ENCODE measurements at places on chromosomes 1 and 21.
A peak's percentile ranks its signal among the peaks of the same experiment; 100 is the strongest.

- no peaks in the 10 kb centered on the region for H3K4me1 ChIP-seq
- H3K36me3 ChIP-seq: no peaks in the 10 kb centered on the region
- no peaks in the 10 kb centered on the region for H3K27me3 ChIP-seq
- DNase-seq: no peak
Measured at GRCh38 chr1:71522721-71523120, 441.9 kb upstream of the ZRANB2 start.

GRCh38 chr1:48219803-48220202 lies 2.7 kb upstream of the SLC5A9 start:
- no peaks in the 10 kb centered on the region for H3K36me3 ChIP-seq
- DNase-seq: no peak
- H3K4me1 ChIP-seq: no peaks in the 10 kb centered on the region

DNA sequence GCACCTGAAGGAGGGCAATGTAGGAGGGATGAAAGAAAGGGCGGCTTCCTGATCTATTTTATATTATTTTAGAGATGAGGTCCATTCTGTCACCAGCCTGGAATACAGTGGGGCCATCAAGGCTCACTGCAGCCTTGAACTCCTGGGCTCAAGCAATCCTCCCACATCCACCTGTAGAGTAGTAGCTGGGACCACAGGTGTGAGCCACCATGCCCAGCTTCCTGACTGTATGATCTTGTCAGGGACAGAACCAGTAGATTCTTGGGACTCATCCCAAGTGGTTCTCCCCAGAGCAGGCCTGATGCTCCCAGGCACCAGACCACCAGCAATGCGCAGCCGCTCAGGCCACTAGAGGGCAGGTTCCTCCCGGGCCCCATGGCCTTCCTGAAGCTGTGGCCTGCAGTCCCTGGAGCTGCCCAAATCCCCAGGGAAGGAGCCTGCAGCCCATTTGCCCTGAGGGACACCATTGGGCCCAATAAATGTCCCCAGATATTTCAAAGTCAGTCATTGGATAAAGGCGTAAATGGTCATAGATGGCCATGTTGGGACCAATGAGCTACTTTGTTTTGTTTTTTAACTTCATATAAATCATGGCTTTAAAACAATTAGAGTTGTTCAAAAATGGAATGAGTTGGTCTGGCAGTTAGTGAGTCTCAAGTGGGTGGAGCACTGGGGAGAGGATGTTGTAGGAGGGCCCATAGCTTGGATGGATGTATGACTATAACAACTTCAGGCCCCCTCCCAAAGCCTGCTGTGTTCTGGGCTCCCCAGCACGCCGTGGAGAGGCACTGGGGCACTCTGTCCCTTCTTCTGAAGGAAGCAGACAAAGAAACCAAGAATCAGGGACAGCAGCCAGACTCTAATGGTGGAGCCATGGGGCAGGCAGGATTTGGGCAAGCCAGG lies 44.7 kb upstream of the GOLT1A start:
- H3K4me3 ChIP-seq: no peak overlapping the region
- no peaks in the 10 kb centered on the region for H3K4me1 ChIP-seq
- no peaks in the 10 kb centered on the region for H3K36me3 ChIP-seq
- no peaks in the 10 kb centered on the region for H3K27me3 ChIP-seq

- no peaks in the 10 kb centered on the region for H3K36me3 ChIP-seq
- no peak overlapping the region for H3K4me3 ChIP-seq
- H3K4me1 ChIP-seq: no peaks in the 10 kb centered on the region
Measured at GRCh38 chr1:112522621-112523020, 13.9 kb downstream of the WNT2B start.

DNA sequence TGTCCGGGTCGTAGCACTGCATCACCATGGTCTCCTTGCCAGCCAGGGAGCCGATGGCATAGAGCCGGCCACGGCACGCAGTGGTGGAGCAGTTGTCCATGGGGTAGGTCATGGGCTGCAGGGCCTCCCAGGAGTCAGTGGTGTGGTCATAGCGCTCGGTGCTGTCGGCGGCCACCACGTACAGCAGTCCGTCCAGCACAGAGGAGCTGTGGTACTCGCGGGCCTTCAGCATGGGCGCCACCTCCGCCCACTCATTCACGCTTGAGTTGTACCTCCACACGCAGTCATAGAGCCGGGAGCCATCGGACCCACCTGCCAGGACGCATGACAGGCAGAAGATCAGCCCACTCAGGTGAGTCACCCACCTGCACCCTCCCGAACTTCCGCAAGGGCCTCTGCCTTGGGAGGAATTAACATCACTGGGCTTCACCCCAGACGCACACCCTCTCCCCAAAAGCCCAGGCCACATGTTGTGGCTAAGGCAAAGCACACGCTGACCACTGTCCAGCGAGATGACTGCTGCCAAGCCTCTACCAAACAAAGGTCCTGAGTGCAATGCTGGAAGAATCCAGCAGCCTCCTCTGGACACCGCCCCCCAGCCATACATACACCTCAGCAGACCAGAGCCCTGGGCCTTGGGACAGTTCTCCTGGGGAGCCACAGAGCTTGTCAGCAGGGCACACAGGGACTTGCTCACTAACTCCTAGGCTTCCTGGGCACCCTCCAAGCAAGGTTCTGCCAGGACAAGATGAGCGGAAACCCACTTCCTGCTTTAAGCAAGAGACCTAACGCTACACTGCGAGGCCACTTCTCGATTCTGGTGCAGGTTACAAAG lies 3.3 kb downstream of the KLHL21 start:
- H3K36me3 ChIP-seq: peaks cover 11% of the 10 kb centered on the region
- DNase-seq: peak; percentile 51
- no peaks in the 10 kb centered on the region for H3K27me3 ChIP-seq
- no peak overlapping the region for H3K27ac ChIP-seq

DNA sequence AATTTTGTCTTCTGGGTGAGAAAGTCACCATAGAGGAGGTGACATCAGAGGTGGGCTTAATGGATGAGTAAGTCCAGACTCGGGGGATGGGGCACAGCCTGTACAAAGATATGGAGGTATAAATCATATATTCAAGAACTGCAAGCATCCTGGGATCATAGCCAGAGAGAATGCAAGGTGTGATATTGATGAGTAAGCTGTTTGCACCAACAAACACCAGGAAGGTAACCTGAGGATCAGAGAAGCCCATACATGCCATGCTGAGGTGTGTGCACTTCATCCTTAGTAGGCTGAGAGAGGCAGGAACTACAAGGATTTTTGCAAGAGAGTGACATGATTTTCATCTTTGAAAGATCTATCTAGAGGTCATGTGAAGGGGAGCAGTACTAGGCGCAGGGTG lies 306.4 kb downstream of the HHAT start:
- H3K4me3 ChIP-seq: no peak overlapping the region
- H3K27me3 ChIP-seq: no peaks in the 10 kb centered on the region
- H3K36me3 ChIP-seq: no peaks in the 10 kb centered on the region
- no peak overlapping the region for H3K27ac ChIP-seq
- no peak for DNase-seq

DNA sequence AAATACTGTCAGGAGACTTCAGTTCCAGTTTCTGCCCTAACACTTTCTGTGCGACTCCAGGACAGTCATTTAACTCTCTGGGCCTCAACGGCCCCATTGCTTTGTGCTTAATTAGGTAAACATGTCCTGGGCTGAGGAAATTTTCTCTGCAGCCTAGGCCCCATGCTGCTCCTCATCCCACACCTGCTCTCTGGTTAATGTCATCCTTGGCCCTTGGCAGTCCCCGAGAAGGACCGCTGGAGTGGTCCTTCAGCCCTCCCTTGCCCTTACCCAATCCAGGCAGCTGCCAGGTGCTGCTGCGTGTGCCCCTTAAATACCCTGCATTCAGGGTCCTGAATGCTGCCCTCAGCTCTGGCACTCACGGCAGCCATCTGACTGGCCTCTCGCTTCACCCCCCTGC lies 18.7 kb downstream of the UBL4B start:
- no peaks in the 10 kb centered on the region for H3K4me1 ChIP-seq
- no peak for DNase-seq
- H3K4me3 ChIP-seq: no peak overlapping the region
- H3K36me3 ChIP-seq: no peaks in the 10 kb centered on the region
- H3K27ac ChIP-seq: no peak overlapping the region

GRCh38 chr1:65075123-65075976 lies 72.7 kb upstream of the AK4 start:
- peak; percentile 70 for DNase-seq
- no peak overlapping the region for H3K4me3 ChIP-seq

Data from MM.1S (cell line).